ENCODE measurements at places on chromosomes 6 and 20. TPM values are rescaled to one million over a fixed set of nuclear protein-coding genes. Genes with fewer than 3 reads are reported as not detected.

The HLA-DRA gene
- 0.33 TPM for total RNA-seq

The HECA gene
- total RNA-seq, result 4.4 TPM

The CD24 gene
- total RNA-seq, result 1,059 TPM

- peak; percentile 53 for DNase-seq
Observed at GRCh38 chr6:163367497-163368183, 46.9 kb upstream of the QKI start.

DNA sequence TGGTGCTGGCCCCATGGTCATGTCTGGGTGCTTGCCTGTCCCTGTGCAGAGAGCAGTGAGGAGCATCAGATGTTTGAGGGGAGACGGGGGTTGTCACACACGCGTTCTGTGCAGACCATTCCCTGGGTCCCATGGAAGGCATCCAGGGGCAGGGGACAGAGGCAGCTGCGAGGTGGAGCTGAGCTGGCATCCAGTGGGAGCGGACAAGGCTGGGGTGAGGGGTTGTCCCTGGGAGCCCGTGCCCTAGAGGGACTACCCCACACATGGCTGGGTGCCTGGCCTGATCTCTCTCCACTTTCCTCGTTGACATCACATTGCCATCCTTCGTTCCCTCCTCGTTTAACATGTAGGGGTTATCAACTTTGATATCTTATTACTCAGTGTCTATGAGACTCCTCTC is 331.3 kb downstream of the CDH4 start:
- DNase-seq, result no peak

DNA sequence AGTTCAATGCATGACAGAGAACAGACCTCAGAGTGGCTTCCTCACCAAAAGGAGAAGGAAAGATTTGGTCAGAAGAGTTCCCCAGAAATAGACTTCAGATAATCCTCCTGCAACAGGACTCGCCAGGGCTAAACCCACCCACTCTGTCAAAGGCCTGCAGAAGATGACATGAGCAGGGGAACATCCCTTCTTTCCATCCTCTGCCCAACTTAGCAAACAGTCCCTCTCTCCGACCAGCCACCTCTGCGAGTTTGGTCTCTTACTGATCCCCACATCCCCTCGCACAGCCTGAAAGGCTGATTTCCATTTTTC is 7.5 kb downstream of the NFATC2 start:
- no peak for DNase-seq

- peak; percentile 36 for DNase-seq
Observed at GRCh38 chr6:20882014-20882413, 347.8 kb downstream of the CDKAL1 start.

DNA sequence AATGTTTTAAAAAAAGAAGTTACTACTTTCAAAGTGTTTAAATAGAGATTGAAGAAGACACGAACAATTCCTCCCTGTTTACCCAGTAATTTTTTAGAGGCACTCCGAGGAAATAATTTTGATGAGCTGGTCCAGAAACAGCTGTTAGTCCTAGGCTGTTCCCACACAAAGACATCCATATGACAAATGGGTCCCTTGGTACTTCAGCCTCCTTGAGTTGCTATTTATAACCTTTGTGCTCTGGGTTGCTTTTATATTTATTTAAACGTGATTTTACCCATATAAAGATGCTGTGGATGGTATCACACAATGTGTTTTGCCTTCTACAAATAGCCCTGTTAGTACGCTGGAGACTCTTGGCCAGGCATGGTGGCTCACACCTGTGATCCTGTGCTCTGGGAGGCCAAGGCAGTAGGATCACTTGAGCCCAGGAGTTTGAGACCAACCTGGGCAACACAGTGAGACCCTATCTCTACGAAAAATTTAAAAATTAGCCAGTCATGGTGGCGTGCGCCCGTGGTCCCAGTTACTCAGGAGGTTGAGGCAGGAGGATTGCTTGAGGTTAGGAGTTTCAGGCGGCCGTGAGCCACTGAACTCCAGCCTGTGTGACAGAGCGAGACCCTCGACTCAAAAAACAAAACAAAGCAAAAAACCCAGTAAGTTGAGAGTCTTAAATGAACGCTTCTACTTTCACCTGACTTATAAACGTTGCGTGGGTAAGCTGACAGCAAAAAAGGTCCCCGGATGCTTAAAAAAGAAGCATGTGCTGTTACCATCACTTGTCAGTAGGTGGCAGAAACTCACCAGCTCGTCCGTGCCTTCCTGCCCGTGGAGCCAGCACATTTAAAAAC is 56.9 kb upstream of the ARMH2 start:
- DNase-seq, result peak; percentile 70

The HLA-DOA gene
- 6.1 TPM for total RNA-seq

DNA sequence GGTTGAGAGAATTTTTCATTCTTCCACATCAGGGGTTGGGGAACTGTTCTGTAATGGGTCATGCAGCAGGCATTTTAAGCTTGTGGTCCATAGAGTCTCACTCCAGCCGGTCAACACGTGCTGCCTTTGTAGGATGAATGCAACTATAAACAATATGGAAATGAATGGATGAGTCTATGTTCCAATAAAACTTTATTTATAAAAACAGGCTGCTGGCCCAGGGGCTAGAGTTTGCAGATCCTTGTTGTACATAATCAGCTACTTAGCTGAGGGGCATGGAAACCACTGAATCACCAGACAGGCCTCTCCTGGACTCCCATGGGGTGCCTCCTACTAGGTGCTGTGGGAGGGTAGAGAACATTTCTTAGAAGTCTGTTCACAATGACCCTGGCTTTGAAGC is 243.4 kb downstream of the BMP7 start:
- no peak for DNase-seq

The SLC22A3 gene
- 23.9 TPM for total RNA-seq

The BNIP5 gene
- not detected for total RNA-seq

- no peak for DNase-seq
Observed at GRCh38 chr6:147509891-147510290, 1.4 kb downstream of the SAMD5 start.

- no peak for DNase-seq
Observed at GRCh38 chr20:1806456-1806855, 88.8 kb upstream of the SIRPA start.

DNA sequence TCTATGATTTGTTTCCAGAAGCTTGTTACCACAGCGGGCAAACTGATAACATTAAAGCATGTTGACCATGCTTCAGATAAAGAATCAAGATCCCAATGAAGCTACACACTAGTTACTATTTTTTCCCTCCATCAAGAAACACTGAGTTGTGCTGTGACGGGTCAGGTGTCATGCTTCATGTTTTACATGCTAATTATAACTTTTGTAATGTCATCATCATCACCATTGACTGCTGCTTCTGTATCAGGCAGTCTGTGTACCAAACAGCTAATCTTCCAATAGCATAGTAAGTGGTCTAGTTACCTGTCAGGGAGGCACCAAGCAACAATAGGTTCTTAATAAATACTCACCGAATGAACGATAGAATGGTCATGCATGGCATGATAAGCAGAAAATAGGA is 388.1 kb downstream of the THBS2 start:
- DNase-seq, result no peak

DNA sequence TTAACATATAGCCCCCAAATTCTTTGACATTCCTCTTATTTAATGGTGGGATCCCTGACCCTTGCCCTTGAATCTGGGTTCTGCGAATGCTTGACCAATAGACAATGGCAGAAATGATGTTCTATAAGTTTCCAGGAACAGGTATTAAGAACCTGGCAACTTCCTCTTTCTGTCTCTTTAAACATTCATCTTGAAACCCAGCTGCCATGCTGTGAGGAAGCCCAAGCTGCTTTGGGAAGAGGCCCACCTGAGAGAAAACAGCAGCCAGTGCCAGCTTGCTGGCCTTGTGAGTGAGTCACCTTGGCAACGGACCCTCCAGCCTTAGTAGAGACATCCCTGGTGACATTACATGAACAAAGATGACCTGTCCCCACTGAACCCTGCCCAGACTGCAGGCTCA is 45.2 kb upstream of the RALY start:
- DNase-seq, result no peak

GRCh38 chr6:118354641-118355040 is 193.5 kb upstream of the PLN start:
- no peak for DNase-seq

The ENPP4 gene
- 3.0 TPM for total RNA-seq

The DAAM2 gene
- 0.97 TPM for total RNA-seq

- no peak for DNase-seq
Observed at GRCh38 chr6:158073776-158074175, 92.1 kb downstream of the SYNJ2 start.

The WFDC12 gene
- total RNA-seq, result not detected

The UBD gene
- total RNA-seq, result not detected

- no peak for DNase-seq
Observed at GRCh38 chr20:33785503-33785902, 25.6 kb upstream of the CHMP4B start.

- no peak for DNase-seq
Observed at GRCh38 chr6:158047127-158047518, 65.5 kb downstream of the SYNJ2 start.

- peak; percentile 96 for DNase-seq
Observed at GRCh38 chr6:34888874-34889555, at the start of gene ANKS1A. Gene ANKS1A, plus strand, starts transcription at chr6:34889255. Its CDS starts 148 bp downstream, at chr6:34889403.

- no peak for DNase-seq
Observed at GRCh38 chr6:9564021-9564420, 850.9 kb downstream of the TFAP2A start.

- no peak for DNase-seq
Observed at GRCh38 chr6:163883984-163884383, 469.5 kb downstream of the QKI start.

The OPRM1 gene
- not detected for total RNA-seq

GRCh38 chr6:30615958-30616810 is 859 bp downstream of the PPP1R10 start:
- DNase-seq, result no peak

- no peak for DNase-seq
Observed at GRCh38 chr20:34337544-34337943, 25.5 kb upstream of the ITCH start.

DNA sequence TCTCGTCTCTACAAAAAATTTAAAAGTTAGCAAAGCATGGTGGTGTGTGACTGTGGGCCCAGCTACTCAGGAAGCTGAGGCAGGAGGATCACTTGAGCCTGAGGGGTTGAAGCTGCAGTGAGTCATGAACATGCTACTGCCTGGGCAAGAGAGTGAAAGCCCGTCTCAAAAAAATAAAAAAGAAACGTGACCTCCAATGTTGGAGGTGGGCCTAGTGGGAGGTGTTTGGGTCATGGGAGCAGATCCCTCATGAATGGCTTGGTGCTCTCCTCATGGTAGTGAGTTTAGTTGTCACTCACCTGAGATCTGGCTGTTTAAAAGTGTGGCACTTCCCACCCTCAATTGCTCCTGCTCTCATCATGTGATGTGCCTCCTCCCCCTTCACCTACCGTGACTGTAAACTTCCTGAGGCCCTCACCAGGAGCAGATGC is 24.3 kb downstream of the RBL1 start:
- DNase-seq, result no peak

GRCh38 chr6:133741375-133741861 is 147.5 kb upstream of the TCF21 start:
- no peak for DNase-seq

The DDO gene
- total RNA-seq, result not detected

The SOBP gene
- 1.3 TPM for total RNA-seq

- DNase-seq, result peak; percentile 51
Observed at GRCh38 chr20:17624551-17625245, 54.8 kb downstream of the DSTN start.
